ENCODE measurements at places on chromosomes 7 and 10.

GRCh38 chr7:716222-716621, 10.3 kb upstream of the DNAAF5 start:
- DNase-seq, result no peak

DNA sequence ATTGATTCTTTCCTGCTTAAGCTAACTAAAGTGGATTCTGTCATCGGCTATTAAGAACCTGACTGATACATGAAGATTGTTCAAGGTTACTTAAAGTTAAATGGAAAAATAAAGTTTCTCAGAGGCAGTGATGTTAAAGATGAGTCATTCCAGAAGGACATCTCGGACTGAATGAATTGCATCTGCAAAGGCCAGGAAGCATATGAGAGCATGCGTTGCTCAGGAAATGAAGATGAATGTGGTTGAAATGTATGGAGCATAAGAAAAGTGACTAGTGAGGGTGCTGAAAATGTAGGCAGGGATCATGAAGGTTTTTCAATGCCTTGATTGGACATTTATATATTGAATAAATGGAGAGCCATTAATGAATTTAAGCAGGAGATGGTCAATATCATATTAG, 133.9 kb upstream of the GHITM start:
- no peak for DNase-seq

DNA sequence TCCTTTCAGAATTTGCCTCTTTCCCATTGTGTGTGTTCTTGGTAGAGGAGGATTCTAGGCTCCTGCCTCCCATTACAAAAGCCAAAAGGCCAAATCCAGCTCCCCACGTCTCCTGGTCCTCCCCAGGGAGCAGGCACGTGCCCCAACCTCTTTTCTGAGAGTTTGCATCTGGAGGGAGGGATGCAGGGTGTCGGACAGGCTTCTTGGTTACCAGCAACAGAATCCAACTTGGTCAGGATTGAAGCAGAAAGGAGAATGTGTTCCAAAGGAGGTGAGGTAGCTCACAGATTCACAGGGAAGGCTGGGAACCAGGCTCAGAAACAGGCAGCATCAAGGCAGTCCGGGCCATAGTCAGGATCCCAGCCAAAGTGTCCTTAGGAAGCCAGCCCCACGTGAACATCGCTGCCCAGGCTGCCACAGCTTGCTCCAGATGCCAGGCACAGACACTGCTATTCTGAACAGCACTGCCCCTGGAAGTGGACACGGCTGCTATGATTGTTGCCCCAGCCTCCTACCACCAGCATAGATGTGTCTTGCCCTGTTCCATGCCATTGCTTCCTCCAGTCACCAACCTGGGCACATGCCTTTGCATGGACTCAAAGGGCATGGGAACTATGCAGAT, 264.2 kb upstream of the ZMIZ1 start:
- no peak for DNase-seq

- no peak for DNase-seq
These were observed 261.3 kb downstream of the BICC1 start for GRCh38 chr10:58773944-58774343.

DNA sequence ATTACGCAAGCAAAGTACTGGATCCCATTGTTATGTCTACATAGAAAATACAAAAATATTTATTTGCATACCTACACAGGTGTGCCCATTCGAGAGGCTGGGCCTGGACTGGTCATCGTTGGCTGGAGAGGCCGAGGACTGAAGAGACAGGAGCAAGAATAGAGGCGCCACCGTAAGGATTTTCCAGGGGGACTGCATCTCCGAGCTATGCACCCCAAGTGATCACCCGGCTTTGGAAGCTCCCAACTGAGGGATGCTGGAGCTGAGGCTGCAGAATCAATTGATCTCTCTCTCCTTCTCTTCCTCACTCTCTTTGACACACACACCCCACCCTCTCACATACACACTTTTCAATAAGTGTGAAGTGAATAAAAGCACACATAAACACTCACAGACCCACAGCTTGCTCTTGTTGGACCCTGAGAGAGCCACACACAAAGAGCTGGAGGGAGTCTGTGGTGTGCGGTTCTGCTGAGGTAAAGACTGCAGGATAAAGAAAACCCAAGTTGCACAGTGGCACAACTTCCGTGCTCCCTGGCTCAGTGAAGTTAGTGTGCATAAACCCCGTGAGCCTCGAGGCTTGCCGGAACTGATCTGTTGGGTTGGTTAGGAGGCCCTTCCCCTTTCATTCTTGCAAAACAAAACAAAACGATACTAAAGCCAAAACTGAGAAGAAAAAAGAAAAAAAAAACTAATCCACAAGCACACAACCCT, at the start of gene AOAH:
TSS of gene AOAH (minus strand) at position 544 of the 714 bp plus-strand sequence. CDS start at position 198, 346 bp downstream.
- peak; percentile 88 for DNase-seq

- DNase-seq, result no peak
These were observed 398.6 kb upstream of the NRP1 start for GRCh38 chr10:33733058-33733457.

DNA sequence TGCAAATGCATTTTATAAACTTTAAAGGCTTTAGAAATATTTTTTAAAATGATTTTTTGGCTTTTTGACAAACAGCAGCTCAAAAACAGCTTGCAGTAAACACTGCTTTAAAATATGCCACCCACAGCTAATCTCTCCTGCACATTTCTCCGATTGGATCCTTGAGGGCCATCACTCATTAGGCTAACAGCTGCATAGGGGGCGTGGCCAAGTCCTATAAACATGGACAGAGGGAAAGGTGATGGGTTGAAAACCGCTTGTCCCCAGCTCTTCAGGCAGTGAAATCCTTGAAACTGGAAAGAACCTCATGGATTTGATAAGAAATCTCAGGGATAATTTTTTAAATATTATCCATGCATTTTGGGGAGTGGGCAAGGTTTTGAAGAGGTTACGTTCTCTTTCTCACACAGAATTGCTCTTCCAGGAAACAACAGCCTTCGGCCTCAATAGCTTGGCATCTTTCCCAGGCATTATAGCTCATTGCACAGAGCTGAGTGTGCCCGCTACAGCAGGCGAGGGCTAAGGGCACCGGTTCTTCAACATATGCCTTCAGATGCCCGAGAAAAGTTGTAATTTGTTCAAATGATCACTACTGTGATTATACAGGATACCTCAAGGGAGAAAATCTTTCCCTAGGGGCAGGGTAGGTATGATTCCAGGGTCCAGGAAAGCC, 1.7 kb downstream of the PLEKHS1 start:
- no peak for DNase-seq

DNA sequence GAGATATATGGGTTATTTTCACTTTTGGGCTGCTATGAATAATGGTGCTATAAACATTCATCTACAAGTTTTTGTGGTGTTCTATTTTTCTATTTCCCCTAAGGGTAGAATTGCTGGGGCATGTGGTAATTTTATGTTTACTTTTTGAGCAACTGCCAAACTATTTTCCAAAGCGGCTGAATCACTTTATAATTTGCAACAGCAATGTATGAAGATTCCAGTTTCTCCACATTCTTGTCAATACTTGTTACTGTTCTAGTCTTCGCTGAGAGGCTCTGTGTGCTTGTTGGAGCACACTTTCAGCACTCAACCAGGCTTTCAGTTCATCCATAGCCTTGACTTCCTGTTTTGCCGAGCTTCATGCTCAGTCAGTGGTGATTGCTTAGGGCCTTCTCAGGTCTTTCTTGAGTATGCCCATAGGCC, 39.0 kb downstream of the ADK start:
- DNase-seq, result peak; percentile 49

GRCh38 chr7:67955061-67955460, 958.4 kb downstream of the TYW1 start:
- no peak for DNase-seq

- no peak for DNase-seq
These were observed 42.0 kb downstream of the PRF1 start for GRCh38 chr10:70560511-70560941.

DNA sequence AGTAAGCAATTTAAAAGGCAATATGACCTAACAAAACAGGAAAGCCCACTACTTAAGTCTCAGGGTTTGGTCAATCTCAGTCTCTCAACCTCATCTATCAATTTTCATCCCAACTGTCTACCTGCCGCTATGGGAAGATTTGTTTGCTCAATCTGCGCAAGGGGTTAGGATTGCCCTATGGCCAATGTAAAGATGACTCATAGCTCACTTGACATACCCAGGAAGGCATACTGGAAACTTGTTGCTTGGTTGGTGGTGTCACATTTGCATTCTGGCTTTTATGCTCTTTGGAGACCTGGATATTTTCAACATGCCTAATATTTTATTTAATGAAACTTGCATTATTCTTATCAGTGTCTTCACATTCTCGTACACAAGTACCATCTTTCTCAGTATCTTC, 78.1 kb upstream of the TMEM196 start:
- DNase-seq, result no peak

DNA sequence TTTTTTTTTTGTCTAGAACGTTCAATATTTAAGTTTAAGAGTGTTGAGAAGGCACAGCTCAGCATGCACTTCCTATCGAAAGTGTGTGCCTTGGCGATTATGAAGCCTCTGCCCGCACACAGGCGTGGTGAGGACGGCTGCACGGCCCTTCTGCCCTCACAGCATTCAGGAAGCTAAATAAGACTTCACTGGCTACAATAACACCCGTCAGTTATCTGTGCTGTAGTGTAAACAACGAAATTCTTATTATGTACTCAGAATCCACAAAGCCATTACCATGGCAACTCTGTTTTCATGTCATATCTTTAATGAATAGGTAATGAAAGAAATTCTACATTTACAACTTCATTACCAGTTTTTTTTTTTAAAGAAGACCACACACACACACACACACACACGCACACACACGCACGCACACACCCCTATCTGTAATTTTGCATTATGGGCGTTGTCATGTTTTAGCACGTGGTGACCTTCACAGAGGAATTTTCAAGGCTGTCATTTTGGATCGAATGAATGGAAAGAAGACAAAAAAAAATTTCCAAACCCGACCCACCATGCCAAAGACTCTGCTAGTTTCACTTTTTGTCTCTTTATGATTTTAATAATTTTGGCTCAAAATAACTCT, 254.8 kb upstream of the CTBP2 start:
- DNase-seq, result no peak

DNA sequence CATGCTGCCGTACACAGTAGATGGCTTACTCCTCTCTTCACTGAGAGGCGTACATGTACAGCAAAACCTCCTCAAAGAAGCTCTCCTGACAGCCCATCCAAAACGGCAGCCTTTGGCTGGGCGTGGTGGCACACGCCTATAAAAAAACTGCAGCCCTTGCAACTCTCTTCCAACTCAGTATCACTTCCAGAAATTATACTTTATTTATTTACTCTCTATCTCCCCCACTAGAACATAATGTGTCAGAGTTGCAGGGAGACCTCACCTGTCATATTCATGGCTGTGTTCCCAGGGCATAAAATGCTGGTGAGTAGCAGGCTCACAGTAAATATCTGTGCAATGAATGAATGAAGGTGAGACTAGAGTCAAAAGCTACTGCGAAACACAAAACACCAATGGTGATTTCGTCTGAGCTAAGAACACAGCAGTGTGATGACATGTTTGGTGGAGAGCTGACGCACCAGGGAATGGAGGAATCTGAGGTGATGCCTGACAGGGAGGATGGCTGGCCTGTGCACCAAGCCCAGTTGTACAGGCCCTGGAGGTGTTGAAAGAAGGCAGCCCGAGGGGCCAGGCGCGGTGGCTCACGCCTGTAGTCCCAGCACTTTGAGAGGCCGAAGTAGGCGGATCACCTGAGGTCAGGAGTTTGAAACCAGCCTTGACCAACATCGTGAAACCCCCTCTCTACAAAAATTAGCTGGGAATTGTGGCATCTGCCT, 55.3 kb downstream of the COBL start:
- no peak for DNase-seq

DNA sequence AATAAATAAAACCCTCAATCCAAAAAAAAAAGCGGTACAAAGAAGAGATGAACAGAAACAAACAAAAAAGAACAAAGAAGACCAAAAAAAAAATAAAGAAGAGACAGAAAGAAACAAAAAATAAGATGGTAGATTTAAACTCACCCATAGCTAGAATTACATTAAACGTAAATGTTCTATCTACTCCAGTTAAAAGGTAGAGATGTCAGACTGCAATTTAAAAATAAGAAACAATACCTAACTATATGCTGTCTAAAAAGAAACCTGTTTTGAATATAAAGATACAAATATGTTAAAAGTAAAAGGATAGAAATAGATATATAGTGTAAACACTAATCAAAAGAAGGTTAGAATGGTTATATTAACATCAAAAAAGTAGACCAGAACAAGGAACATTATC, 31.7 kb upstream of the ANAPC16 start:
- DNase-seq, result no peak

GRCh38 chr10:113045147-113046055, 95.4 kb downstream of the TCF7L2 start:
- DNase-seq, result peak; percentile 13

- DNase-seq, result no peak
These were observed 312.7 kb downstream of the ADARB2 start for GRCh38 chr10:1424648-1425047.

DNA sequence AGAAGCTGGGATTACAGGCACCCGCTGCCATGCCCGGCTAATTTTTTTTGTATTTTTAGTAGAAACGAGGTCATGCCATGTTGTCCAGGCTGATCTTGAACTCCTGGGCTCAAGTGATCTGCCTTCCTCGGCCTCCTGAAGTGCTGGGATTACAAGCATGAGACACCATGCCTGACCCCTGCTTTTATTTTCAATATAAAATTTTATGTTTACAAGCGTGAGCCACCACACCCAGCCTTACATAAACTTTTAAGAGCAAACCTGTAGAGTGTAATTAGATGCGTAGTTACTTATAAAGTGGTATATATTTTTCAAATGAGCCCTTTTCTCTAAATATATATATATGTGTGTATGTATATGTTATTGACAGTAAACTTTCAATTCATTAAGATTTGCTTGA, 8.7 kb downstream of the CNNM2 start:
- no peak for DNase-seq

GRCh38 chr10:30093303-30093950, 34.0 kb upstream of the JCAD start:
- DNase-seq, result no peak

- DNase-seq, result peak; percentile 53
These were observed 40.0 kb upstream of the AGBL3 start for GRCh38 chr7:134946260-134946659.

DNA sequence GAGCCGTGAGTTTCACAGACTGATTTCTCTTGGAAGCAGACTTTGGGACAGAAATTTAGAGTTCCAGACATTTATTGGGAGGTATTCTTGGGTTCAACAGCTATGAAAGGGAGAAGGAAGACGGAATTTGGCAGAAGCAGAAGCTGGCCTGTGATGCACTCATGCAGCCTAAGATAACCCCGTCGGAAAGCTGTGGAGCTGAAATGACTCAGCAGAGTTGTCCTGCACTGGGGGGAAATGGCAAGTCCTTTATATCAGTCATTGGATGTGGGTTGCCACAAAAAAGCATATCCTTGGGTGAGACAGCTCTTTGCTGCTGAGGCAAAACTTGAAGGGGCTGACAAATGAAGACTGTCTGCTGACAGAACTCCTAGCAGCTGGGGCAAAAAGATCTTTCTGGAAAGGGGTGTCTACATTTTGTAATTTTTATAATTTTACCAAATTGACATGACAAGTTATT, 11.5 kb upstream of the MICU1 start:
- DNase-seq, result peak; percentile 57

GRCh38 chr10:14605231-14605925, 169.3 kb downstream of the FAM107B start:
- DNase-seq, result peak; percentile 67

- no peak for DNase-seq
These were observed 3.8 kb downstream of the PRAP1 start for GRCh38 chr10:133350950-133351329.

- DNase-seq, result no peak
These were observed 479.6 kb downstream of the GPAM start for GRCh38 chr10:111703986-111704385.
